ENCODE measurements at places on chromosomes 11 and 22. TPM values are rescaled to one million over a fixed set of nuclear protein-coding genes. Genes with fewer than 3 reads are reported as not detected.

GRCh38 chr22:39205344-39206021 lies 39.3 kb downstream of the PDGFB start:
- DNase-seq, result peak; percentile 63

DNA sequence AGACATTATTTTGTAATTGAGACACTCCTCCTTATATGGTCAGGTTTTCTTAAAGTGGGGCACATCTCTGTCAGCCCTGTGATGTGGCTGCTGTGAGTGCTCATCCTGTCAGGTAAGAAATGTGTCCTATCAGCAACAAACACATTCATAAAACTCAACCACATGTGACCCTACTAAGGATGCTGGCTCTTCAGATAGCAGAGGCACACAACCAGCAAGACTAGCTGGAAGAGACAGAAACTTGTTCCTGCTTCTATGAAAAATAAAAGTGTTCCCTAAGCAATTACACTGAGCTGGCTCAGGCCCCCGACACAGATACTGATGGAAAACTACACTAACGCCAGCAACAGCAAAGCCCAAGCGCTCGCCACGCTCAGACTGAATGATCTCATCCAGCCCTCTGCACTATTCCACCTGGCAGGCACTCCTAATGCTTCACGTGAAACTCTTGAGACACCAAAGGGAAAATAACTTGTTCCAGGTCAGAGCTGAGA lies 49.8 kb upstream of the CYP2D6 start:
- DNase-seq, result no peak

DNA sequence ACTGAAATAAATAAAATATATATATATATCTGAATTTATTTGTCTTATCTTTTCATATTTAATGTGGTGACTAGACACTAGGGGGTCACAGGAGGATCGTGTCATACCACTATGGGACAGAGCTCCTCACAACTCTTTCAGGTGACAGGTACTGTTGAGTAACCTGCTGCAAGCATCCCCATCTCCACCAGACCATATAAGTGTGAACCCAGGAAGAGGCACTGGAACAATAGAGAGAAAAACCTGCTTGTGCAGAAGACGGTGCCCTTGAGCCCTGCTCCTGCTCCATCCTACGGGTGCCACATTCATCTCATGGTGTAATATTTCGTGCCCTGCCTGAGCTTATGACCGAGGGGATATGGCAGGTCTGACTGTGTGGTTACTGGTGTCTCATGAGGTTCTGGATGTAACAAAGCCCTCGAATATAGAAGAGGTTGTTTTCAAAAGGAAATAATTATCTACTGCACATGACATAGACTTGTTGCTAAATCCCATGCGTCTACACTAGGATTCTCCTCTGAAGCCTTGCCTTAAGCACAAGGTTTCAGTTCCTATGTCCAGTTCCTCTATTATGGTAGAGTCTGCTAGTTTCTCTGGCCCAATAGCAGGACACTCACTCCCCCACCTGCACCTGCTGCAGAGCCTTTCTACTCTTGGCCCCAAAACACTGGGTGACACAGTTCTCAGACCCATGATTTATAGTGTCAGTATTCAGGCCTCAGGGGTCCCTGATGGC lies 70.4 kb downstream of the GGTLC2 start:
- DNase-seq, result no peak

DNA sequence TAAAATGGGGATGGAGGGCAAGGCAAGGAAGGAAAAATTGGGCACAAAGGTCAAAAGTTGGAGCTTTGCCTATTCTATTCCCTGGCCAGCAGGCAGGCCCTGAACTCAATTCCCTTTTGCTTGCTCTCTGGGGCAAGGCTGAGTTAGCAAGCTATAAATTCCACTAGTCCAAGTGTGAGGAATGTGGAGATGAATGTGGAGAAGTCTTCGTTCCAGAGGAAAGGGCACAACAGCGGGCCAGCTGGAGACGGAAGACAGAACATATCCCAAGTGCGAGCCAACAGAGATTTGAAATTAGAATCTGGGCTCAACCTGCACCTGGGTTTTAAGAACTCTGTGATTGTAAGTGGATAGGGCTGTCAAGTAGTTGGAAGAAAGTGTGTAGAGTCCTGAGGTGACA lies 29.5 kb upstream of the FZD4 start:
- DNase-seq, result no peak

DNA sequence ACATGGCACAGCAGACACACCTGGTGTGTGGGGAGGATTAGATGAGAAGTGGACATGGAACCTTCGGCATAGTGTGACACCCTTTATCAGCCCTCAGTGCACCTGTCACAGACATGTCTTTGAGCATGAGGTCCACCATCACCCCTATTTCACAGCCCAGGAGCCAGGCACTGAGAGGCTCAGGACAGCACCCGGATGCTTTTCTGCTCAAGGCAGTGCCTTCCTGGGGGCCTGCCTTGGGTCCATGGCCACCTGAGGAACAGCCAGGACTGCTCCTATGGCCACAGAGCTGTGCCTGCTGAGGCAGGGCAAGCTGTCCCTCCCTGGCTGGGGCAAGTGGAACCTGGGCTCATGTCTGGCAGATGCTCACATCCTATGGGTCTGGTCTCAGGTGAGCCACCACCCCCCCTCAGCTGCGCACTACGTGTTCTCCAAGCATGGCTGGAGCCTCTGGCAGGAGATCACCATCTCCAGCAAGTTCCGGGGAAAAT lies 75.8 kb downstream of the MORC2 start:
- no peak for DNase-seq

DNA sequence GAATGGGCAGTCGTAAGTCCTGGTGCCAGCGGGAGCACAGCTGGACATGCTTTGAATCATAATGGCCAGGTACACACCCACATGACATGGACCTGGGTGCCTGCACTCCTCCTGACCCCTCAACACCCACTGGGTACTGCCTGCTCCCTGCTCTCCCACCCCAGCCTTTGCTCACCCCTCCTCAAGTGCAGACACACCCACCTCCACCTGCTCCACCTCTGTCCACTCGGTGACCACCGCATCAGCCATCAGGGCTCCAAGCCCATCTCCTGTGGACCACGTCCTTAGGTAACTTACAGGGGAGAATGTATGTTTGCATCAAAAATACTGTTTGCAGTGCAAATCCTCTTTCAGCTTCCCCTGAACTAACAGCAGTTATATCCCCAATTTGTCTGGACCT lies 214.6 kb downstream of the BRD1 start:
- DNase-seq, result no peak

DNA sequence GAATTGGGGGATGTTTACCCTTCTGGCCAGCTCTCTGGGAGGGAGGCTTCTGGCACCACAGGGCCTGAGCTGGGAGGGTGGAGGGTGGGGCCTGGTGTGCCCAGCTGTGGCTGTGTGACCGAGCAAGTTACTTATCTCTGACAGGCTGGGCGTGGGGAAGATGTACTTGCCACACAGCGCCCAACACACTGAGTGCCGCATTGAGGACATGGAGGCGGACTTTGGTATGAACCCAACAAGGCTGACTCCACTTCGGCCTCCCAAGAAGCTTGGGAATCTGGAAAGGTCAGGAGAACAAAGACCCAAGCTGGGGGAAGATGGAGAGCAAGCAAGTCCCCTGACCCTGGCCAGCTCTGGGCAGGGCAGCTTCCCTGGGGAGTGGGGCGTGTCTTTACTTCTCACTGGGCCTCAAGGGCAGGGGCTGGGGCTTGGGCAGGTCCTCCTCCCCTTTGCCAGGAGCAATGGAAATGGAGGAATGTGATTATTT lies 2.4 kb upstream of the MGAT3 start:
- DNase-seq, result no peak

- no peak for DNase-seq
Measured at GRCh38 chr11:27253224-27253623, 109.8 kb downstream of the CCDC34 start.

DNA sequence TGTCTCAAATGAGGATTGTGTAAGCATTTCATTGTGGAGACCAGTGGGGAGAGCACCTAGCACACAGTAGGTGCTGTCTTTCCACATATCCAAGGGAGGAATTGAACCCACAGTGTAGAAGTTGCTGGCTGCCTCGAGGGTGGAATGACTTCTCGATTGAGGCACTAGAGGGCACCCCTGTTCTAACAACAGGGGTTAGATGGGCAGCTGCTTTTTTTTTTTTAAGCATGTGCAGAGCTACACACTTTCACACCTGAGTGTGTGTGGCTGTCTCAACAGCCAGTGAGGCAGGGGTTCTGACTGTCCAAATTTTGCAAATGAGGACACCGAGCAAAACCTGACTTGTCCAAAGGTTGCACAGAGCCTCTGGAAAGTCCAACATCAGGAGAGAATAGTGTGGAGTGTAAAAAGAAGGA lies 118.2 kb upstream of the CRYBB3 start:
- no peak for DNase-seq

- DNase-seq, result peak; percentile 69
Measured at GRCh38 chr22:39176143-39176713, 23.7 kb upstream of the CBX7 start.

- no peak for DNase-seq
Measured at GRCh38 chr11:113626736-113627135, 79.4 kb downstream of the TMPRSS5 start.

DNA sequence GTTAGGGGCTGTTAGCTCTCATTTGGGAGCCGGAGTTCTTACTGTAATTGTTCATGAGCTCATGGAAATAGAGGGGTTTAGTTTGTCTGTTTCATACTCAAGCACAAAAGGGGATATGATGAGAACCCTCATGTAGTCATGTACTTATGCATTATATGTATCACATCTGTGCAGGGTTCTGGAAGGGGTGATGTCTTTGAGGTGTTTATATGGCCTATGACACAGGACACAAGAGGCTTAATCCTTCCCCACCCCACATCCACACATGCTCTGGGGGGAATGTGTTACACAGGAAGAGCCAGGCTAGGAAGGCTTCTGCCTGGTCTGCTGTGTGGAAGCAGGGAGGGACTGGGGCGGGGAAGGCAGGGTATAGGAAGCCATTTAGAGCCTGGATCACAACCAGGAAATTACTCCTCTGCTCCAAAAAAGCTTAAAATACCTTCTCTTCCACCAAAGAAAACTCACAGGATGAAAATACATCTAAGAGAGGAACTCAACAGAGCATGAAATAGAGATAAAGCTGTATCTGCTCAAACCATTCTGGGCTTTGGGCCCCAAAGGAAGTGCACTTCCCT lies 316.1 kb downstream of the TMEM135 start:
- DNase-seq, result no peak

DNA sequence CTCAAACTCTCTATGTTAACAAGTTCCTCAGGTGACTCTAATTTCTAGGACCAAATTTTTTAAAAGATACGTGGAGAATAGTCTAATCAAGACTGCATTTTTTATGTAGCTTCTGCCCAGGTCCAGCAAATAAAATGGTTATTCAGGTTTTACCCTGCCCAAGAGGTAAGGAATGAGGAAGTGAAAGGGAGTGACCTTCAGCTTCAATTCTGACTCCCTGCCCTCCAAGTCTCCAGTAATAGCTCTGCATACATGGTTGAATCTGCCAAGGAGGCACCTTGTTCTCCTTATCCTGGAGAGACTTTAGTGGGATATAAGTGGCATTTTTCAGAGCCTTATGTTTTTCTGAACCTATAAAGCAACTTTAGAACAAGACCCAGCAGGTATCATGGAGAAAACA lies 15.5 kb downstream of the MUC15 start:
- no peak for DNase-seq

DNA sequence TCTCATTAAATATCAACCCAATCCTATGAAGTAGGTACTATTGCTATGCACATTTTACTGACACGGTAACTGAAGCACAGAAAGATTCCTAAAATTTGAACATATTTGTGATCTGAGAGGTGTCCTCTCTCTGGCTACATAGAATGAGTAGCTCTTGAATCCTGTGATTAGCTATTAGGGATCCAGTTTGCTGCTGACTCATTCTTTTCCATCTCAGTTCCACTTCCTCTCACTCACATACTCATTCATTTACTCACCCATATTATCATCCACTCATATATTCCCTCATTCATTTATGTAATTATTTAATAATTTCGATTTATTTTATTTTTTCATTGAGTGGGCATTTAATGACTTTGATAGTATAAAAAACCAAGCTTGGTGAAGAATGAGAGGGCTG lies 42.7 kb downstream of the OR5B17 start:
- DNase-seq, result peak; percentile 67

- no peak for DNase-seq
Measured at GRCh38 chr11:23112390-23112789, 252.1 kb upstream of the CCDC179 start.

DNA sequence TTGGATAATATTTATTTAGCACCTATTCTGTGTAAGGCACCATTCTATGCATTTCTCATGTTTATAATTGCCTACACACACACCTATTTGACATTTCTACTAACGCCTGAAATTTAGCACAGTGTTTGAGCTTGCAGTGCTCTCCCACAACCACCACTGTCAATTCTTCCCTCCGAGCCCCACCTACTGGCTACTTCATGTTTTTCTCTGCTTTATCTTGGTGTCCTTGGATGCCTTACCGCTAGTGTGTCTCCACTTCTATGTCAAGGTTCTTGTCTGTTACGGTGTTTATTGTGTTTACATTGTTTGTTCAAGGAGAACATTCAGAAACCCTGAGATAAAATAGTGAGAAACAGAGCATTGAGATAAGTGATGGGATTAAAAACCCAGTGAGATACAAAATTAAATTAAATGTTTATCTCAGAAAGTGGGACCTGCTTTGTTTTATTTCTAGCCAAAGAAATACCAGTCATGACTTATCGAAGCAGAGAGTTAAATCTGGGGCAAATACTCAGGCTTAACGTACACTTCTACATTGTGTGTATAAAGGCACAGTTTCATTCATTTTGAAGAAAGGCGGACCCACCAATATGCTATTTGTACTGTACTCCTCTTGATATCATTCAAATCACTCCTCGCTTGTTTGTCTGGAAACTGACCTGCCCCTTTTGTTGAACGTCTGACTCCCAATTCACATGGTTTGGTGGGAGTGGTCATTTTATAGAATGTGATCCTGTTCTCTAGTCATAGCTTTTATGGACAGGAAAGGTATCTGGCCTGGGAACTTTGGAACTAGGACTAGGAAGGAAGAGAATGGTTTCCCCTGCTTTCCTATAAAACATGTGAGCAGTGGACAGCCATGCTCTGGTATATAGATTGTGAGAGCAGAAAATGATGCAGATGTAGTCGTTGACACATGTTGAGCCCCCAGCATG lies 39.2 kb upstream of the SLC36A4 start:
- DNase-seq, result peak; percentile 54

- no peak for DNase-seq
Measured at GRCh38 chr22:31912407-31912743, 32.0 kb upstream of the YWHAH start.

- DNase-seq, result no peak
Measured at GRCh38 chr11:19800714-19801519, 88.3 kb downstream of the NAV2 start.

- no peak for DNase-seq
Measured at GRCh38 chr11:122976061-122976733, 5.4 kb downstream of the BSX start.

GRCh38 chr22:47175151-47176025 lies 412.9 kb downstream of the TBC1D22A start:
- no peak for DNase-seq

The APOL5 gene
- not detected for total RNA-seq

The MISFA gene
- total RNA-seq, result 2.2 TPM

The NAALAD2 gene
- total RNA-seq, result 0.22 TPM

The PRMT3 gene
- 11.4 TPM for total RNA-seq

The CARNS1 gene
- 0.05 TPM for total RNA-seq

The TREH gene
- total RNA-seq, result not detected

The DTX4 gene
- 4.5 TPM for total RNA-seq

The CREB3L1 gene
- total RNA-seq, result 328 TPM

The SMTNL1 gene
- not detected for total RNA-seq

The SCO2 gene
- 9.9 TPM for total RNA-seq

The OR10A2 gene
- total RNA-seq, result not detected

The SERPING1 gene
- total RNA-seq, result 0.37 TPM

The FXYD6 gene
- not detected for total RNA-seq

The EIF3L gene
- total RNA-seq, result 356 TPM

The PTPRCAP gene
- total RNA-seq, result 0.40 TPM

Measured in HFFc6 (cell line).